ENCODE measurements at places on chromosomes 16 and 17.

DNA sequence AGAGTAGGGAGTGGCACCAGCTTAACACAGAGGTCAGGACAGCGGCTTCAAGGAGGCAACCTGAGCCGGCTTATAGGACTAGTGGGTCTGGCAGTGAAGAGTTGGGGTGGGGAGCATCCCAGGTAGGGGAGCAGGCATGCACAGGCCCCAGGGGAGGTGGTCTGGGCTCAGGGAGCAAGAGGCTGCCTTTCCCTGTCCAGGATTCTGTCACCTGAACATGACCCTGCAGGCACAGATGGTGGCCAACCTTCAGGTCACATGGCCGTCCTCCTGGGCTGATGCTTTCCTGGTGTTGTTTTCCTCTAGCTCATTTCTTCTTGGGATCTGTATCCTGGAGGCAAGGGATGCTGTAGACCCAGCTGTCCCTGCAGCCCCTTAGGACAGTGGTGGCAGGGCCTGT lies 3.5 kb upstream of the MYO15A start:
- DNase-seq, result no peak

- no peak for DNase-seq
These were observed 2.0 kb upstream of the CD300H start for GRCh38 chr17:74569020-74570003.

GRCh38 chr16:5875416-5875815 lies 777.8 kb upstream of the EEF2KMT start:
- DNase-seq, result no peak

GRCh38 chr16:27823421-27823820 lies 240.1 kb downstream of the GSG1L start:
- DNase-seq, result no peak

DNA sequence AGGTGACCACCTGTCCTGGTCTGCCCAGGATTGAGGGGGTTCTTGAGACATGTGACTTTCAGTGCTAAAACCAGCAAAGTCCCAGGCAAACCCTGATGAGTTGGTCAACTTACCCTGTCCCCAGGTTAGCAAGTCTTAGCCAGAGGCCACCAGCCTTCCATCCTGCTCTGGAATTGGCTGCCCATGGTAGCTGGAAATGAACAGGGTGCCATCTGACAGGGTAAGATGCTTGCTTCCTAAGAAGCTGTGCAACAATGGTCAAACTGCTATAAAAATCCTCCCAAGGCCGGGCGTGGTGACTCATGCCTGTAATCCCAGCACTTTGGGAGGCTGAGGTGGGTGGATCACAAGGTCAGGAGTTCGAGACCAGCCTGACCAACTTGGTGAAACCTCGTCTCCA lies 22.8 kb upstream of the MTMR4 start:
- no peak for DNase-seq

DNA sequence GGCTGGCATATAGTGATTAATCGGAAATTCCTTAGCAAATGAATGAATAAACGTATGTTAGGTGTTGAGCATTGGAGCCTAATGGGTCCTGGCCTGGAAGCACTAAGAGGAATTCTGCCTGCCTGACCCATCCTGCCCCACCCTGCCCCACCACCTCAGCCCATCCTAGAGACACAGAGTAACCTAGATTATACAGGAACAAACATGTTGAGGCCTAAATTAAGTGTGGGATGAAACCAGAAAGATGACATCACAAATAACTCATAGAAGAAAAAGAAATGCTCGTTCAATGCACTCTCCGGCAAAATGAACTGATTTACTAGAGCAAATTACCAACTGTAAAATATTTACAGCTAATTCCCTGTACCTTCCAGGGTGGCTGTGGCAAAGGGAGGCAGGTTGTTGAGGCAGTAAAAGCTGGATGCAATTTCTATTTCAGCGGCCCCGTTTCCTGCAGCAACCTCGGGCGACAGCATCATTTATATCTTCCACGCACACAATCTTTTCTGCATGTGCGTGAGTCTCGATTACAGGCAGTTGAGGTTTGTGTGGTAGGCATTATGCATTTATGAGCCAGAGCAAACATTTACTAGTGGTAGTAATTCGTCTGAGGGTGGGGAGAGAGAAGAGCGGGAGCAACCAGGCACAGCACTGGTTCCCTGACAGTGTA lies 417.2 kb downstream of the HS3ST4 start:
- no peak for DNase-seq

DNA sequence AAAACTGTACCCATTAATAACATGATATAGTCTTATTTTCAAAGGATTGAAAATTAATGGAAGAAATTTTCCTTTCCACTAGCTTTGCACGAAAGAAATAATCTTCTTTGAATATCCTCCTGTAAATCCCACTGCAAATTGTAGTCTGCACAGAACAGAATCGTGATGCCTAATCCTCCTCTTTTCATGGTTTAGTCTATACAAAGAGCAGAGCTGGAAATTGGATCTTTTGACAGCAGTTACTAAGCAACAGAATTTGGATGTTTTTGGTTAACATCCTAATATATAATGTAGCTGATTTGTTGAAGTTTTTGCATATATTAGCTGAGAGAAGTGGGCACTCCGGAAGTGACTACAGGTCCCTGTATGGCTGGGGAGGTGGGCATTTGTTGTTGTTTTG lies 98.6 kb downstream of the WNT3 start:
- DNase-seq, result no peak

DNA sequence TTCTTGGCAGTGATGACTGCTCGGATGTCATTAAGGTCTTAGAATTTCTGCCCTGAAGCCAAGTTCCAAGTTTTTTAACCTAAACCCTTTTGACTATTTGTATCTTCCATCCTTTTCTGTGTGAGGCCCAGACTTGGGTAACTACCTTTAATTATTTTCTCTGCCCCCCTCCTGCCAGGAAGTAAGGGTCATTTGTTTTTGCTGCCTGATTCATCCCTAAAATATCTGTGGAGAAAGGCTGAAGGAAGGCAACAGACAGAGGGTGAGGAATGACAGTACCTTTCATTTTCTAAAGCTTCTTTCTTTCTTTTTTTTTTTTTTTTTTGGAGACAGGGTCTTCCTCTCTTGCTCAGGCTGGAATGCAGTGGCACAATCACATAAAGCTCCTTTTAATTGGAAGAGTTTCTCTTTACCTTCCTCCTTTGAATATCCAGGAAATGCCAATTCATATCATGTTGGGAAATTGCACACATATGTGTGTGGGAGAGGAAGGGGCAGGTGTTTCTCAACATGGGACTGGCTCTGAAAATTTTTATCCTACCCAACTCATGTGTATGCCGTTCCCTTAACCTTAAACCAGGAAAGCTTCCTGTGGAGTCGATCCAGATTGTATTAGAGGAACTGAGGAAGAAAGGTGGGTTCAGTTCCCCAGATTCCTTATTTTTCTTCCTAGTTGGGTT lies 957 bp downstream of the VPS25 start:
- no peak for DNase-seq

- DNase-seq, result no peak
These were observed 6.3 kb upstream of the PABPN1L start for GRCh38 chr16:88872650-88873331.

GRCh38 chr16:66551788-66552285 lies 539 bp upstream of the CKLF start:
- DNase-seq, result no peak

DNA sequence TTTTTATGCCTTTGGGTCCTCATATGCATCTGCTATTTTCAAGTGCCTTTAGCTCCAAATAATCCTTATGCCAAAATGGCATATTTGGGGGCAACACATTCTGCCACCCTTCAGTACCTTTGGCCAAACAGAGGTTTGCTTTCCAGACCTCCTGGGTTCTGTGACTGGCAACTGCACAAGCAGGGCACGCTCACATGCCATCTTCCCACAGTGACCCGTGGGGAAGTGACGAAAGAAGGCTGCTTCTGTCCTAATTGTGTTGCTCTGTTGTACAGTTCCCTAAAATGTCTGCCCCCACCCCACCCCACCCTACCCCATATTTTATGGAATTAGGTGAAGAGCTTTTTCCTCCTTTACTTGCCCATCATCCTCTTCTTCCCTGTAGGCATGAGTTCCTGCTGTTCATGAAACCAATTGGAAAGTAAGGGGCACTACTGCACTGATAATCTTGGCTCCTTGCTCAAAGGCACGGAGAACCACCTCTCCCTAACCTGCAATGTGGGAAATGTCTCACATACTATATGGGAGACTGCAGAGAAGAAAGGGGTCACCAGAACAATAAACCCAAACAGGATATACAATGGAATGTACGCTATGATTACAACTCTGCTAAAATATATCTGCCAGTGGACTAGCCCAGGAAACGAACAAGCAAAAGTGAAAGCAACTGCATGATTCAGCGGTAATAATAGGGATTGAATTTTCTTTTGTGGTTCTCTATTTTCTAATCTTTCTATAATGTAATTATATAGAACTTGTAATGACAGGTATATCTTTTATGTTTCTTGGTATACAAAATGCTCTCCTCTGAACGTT lies 3.3 kb upstream of the SLFN12L start:
- no peak for DNase-seq

DNA sequence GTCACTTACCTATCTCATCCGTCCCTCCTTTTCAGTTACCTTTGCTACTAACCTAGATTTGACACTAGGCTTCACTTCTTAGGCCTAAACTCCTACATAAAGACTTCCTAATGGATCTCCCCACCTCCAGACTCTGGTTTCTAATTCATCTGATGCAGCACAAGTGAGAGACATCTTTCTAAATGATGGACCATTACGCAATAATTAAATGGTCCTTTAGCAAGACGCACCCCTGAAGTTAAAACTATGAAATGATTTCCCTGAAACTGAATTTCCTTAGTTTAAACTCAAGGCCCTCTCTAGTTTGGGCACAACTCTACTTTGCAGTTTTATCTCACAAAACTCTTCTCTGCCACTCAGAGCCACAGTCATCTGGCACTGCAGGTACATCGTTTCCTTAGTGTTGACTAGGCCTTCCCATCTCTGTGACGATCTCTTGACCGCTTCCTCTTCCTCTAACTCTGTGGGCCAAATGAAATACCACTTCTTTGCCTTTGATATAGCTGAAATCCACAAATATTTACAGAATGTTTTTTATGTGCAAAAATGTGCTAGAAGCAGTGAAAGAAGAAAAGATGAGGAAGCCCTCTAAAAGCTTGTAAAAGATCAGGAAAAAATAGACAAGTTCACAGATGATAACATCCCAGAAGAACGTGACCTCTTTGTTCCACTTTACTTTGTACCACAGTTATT lies 3.3 kb downstream of the SYNRG start:
- DNase-seq, result no peak

GRCh38 chr17:49741009-49741691 lies 22.8 kb downstream of the FAM117A start:
- DNase-seq, result no peak

DNA sequence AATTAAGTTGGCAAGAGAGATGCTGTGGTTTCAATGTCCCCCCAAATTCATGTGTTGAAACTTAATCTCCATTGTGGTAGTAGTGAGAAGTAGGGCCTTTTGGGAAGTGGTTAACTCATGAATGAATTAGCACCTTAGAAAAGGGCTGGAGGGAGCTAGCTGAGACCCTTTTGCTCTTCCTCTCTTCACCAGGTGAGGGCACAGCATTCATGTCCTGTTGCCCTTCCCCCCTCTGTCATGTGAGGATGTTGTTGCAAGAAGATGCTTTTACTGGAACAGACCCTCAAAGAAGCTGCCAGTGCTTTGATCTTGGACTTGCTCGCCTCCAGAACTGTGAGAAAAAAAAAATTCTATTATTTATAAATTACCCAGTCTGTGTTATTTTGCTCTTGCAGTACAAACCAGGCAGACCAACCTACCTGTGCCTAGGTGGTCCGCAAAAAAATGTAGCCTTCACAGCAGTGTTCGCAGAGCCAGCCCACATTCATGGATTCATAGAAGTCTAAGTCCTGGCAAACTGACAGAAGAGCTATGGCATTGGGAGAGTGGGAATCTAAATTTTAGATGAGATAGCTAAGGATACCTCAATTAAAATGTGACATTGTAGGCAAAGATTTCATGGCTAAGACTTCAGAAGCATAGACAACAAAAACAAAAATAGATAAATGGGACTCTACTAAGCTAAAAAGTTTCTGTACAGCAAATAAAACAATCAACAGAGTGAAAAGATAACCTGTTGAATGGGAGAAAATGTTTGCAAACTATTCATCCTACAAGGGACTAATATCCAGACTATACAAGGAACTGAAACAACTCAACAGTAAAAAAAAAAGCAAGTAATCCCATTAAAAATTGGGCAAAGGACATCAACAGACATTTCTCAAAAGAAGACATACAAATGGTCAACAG lies 32.0 kb upstream of the ABCA5 start:
- peak; percentile 62 for DNase-seq

DNA sequence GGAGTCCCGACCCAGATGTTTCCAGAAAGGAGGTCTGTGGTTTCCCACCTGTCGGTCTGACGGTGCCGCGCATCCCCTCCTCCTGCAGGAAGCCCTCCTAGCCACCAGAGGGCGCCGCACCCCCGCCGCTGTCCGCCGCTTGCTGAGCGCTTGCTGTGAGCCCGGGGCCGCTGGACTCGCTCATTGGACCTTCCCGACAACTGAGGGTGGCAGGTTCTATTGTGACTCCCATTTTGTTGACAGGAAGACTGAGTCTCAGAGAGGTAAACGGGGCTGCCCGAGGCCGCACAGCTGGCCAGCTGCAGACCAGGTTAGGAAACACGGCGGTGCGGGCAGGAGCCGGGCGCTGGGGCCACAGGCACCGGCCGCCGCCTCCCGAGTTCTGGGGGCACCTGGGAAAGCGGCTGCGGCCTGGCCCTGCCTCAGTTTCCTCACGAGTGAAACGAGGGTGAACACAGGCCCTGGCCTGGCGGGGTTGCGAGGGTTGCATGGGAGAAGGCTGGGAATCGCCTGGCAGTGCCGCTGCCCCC lies 191.1 kb upstream of the CIBAR2 start:
- DNase-seq, result peak; percentile 62

DNA sequence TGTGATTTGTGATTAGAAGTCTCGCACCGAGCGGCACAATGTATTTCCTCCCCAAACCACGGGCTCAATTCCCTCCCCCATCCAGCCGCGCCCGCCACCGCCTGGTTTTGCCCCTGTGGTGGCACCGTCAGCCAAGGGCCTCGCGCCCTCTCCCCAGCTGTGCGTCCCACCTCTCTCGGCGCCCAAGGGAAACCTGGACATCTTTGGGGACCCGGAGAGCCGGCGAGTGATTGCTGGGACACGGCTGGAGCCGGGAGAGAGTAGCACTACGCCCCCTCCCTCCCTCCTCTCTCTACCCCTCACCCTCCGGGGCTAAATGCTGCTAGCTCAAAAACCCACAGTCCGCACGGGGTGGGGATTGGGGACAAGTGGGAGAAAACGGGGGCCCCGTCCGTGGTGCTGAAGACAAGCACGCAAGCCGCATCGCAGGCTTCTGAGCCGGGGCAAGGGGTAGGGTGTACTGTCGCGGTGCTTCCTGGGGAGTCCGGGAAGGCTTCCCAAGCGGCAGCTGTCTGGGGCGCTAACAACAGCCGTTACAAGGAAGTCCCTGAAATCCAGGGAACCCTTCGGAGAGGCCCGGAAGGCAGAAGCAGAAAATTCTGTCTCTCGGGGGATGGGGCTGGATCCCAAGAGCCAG lies 1.4 kb downstream of the CBLN1 start:
- peak; percentile 42 for DNase-seq

- DNase-seq, result no peak
These were observed 1.8 kb downstream of the EFNB3 start for GRCh38 chr17:7706631-7707354.

GRCh38 chr17:49968405-49969133 lies 421 bp upstream of the DLX4 start:
- peak; percentile 100 for DNase-seq

All from Caco-2 (cell line).